ENCODE measurements at places on chromosomes 1 and 21.

GRCh38 chr1:107277022-107277421 lies 136.2 kb downstream of the NTNG1 start:
- peaks cover 5% of the 10 kb centered on the region for H3K27me3 ChIP-seq
- H3K36me3 ChIP-seq = no peaks in the 10 kb centered on the region
- no peak overlapping the region for H3K4me3 ChIP-seq
- no peak for DNase-seq
- no peaks in the 10 kb centered on the region for H3K4me1 ChIP-seq
- H3K27ac ChIP-seq = no peak overlapping the region

DNA sequence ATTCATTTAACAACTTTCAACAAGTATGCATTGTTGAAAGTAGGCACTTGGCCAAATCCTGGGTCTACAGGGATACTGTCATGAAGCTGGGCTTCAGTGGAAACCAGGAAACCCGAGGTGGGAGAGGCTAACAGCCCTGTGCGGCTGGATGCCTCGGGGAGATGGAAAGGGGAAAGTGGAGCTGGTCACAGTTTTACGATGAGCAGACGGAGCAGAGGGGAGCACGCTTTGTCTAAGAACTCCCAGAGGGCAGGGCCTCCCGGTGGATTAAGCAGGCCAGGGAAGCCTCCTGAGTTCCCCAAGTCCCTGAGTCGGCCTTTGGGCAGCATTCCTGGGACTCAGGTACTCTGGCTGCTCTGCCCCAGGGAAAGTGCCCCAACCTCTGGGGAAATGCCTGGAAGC lies 23.8 kb downstream of the STUM start:
- no peak for DNase-seq
- H3K36me3 ChIP-seq = no peaks in the 10 kb centered on the region
- no peaks in the 10 kb centered on the region for H3K4me1 ChIP-seq
- H3K27me3 ChIP-seq = peaks cover 4% of the 10 kb centered on the region
- no peak overlapping the region for H3K27ac ChIP-seq

DNA sequence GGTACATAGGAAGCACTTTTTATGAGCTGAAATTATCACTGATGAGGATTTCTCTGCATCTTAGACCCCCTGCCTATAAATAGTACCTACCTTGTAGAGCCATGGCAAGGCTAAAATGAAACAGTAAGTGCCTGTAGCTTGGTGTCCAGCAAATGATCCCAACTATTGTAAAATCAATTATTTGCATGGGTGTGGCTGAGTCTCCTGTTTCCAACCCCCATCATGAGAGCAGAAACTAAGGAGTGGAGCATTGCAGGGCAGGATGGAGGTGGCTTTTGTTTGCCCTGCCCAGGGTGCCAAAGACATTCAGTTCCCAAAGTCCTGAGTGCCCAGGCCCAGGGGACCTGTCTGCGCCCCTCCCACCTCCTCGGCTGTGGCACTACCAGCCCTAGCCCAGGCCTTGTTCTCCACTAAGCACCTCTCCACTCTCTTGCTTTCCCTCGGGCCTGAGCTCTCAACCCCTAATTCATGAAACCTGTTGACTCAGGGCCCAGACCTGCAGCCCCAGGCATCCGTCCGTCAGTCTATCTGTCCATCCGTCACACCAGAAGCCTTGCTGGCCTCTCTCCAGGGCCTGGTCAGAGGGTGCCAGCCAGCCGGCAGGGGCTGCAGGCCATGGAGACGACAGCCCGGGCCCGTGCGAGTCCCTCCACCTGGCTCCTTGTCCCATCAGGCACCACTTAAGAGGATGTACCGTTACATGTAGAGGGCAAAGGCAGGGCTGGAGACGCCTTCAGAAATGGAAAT lies 39.6 kb downstream of the PAX7 start:
- no peaks in the 10 kb centered on the region for H3K36me3 ChIP-seq
- H3K27ac ChIP-seq = no peak overlapping the region
- H3K27me3 ChIP-seq = peaks cover 8% of the 10 kb centered on the region
- DNase-seq = no peak
- no peaks in the 10 kb centered on the region for H3K4me1 ChIP-seq

- H3K4me1 ChIP-seq = peaks cover 65% of the 10 kb centered on the region
- peaks cover 15% of the 10 kb centered on the region for H3K27me3 ChIP-seq
- peak; percentile 83 for DNase-seq
- peak overlapping the region; percentile 97 for H3K4me3 ChIP-seq
- H3K27ac ChIP-seq = peak overlapping the region; percentile 99
- H3K36me3 ChIP-seq = peaks cover 4% of the 10 kb centered on the region
Observed at GRCh38 chr1:154955039-154955717, 721 bp downstream of the PBXIP1 start.

DNA sequence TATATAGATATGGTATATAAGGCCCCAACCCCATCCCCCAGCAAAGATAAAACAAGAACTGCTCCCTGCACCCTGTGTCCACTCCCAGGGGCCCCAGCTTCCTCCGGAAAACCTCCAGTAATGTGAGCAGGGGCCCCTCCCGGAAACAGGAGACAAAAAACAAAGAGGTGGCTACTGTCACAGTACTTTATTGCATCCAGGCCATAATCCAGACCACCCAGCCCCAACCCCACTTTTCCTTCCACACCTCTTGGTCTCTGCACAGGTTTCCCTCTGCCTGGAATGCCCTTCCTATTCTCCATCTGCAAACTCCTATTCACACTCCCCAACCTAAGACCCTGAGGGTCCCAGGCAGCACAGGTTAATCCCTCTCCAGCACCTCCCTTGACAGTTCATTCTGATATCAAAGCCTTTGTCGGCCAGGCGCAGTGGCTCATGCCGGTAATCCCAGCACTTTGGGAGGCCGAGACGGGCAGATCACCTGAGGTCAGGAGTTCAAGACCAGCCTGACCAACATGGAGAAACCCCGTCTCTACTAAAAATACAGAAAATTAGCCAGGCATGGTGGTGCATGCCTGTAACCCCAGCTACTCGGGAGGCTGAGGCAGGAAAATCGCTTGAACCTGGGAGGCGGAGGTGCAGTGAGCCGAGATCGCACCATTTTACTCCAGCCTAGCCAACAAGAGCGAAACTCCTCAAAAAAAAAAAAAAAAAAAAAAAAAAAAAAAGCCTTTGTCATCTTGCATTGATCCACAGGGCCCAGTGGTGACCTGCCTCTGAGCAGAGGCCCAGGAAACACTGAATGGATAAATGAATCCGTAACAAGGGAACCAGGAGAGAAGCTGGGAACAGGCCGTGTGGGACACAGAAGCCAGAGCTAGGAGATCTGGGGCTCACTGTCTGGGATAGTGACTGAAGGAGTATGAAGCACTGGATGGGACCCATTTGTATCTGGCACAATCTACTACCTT lies 2.3 kb upstream of the AUNIP start:
- H3K27ac ChIP-seq = no peak overlapping the region
- no peak for DNase-seq
- H3K4me1 ChIP-seq = peaks cover 30% of the 10 kb centered on the region
- no peaks in the 10 kb centered on the region for H3K36me3 ChIP-seq

- H3K4me1 ChIP-seq = no peaks in the 10 kb centered on the region
- no peaks in the 10 kb centered on the region for H3K36me3 ChIP-seq
- no peak overlapping the region for H3K27ac ChIP-seq
- no peak overlapping the region for H3K4me3 ChIP-seq
- no peak for DNase-seq
Observed at GRCh38 chr1:82879701-82880305, 1079.1 kb downstream of the ADGRL2 start.

- no peak for DNase-seq
- H3K4me1 ChIP-seq = no peaks in the 10 kb centered on the region
- no peak overlapping the region for H3K4me3 ChIP-seq
- H3K27me3 ChIP-seq = no peaks in the 10 kb centered on the region
Observed at GRCh38 chr1:10629816-10630571, 155.2 kb downstream of the PEX14 start.

DNA sequence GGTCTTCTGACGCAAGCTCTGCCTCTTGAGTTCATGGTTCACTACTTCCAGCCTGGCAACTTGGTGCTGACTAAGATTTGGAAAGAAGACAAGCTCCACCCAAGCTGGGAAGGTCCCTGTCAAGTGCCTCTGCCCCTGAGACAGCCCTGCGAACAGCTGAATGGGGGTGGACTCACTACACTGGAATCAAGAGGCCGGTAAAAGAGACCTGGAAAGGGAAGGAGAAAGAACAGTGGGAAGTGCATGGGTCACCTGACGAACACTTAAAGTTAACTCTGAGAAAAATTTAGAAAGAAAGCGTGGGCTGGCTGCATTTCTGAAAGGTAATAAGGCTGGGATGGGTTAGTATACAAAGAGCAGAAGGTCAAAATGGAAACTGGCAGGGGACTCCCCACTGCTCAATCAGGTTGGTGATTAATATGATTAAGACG lies 26.1 kb upstream of the ZNF496 start:
- H3K4me3 ChIP-seq = no peak overlapping the region
- no peak for DNase-seq
- H3K36me3 ChIP-seq = no peaks in the 10 kb centered on the region
- H3K4me1 ChIP-seq = peaks cover 7% of the 10 kb centered on the region
- H3K27ac ChIP-seq = no peak overlapping the region

DNA sequence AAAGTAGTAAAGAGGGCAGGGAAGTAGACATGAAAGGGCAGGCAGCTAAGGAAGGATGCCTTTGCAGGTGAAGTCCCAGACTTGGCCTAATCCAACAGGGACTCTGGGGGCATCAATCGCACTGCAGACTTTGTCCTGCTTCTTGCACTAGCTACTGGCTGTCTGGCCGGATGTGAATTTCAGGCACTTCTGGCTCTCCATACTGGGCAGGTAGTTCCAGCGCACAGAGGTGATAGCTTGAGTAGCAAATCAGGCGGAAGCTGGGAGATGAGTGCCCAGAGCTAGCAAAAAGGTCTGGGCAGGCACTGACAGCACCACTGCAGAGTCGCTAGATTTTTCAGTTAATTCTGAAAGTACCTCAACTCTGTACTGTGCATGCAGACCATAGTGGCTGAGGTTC lies 997 bp downstream of the RSPH1 start:
- peaks cover 18% of the 10 kb centered on the region for H3K4me1 ChIP-seq
- peaks cover 7% of the 10 kb centered on the region for H3K27me3 ChIP-seq
- H3K4me3 ChIP-seq = peak overlapping the region; percentile 90
- H3K27ac ChIP-seq = no peak overlapping the region

DNA sequence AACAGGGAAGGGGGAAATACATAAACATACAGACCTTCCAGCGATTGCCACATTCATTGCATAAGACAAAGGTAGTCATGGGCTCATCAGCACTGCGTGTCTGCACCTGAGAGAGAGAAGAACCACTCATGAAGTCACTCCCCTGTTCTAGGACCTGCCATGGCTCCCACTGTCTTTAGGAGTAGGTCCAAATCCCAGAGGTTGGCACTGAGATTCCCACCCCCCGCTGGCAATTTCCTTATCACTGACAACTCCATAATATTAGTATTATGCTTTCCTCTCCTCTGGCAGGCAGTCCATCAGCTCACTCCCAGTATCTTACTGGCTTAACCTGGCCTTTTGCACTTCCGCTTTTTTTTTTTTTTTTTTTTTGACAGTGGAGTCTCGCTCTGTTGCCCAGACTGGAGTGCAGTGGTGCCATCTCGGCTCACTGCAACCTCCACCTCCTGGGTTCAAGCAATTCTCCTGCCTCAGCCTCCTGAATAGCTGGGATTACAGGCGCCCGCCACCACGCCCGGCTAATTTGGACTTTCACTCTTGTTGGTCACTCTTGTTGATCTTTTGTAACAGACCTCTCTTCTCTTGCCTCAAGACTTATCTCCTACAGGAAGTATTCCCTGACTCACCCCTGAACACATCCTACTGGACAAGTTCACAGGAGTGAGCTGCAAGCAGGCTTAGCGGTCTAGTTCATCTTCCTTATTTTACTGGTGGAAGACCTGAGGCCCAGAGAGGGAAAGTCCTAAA lies 14.8 kb upstream of the ZNF436 start:
- peaks cover 4% of the 10 kb centered on the region for H3K27me3 ChIP-seq
- no peak for DNase-seq
- H3K27ac ChIP-seq = no peak overlapping the region

GRCh38 chr1:194813096-194813495 lies 1626.7 kb upstream of the B3GALT2 start:
- no peaks in the 10 kb centered on the region for H3K36me3 ChIP-seq
- H3K4me1 ChIP-seq = no peaks in the 10 kb centered on the region
- no peaks in the 10 kb centered on the region for H3K27me3 ChIP-seq
- DNase-seq = no peak
- H3K27ac ChIP-seq = no peak overlapping the region
- H3K4me3 ChIP-seq = no peak overlapping the region

GRCh38 chr1:71908303-71908702 lies 374.0 kb downstream of the NEGR1 start:
- DNase-seq = no peak
- no peak overlapping the region for H3K27ac ChIP-seq
- peaks cover 3% of the 10 kb centered on the region for H3K36me3 ChIP-seq
